ENCODE measurements at places on chromosomes 4 and X. TPM values are rescaled to one million over a fixed set of nuclear protein-coding genes. Genes with fewer than 3 reads are reported as not detected.

DNA sequence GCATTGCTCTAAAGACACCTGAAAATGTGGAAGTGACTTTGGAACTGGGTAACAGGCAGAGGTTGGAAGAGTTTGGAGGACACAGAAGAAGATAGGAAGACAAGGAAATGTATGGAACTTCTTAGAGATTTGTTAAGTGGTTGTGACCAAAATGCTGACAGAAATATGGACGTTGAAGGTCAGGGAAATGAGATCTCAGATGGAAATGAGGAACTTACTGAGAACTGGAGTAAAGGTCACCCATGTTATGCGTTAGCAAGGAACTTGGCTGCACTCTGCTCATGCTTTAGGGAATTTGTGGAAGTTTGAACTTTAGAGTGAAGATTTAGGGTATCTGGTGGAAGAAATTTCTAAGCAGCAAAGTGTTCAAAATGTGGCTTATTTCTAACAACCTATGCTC, 99.4 kb downstream of the FAM13A start:
- no peaks in the 10 kb centered on the region for H3K36me3 ChIP-seq
- H3K27me3 ChIP-seq, result no peaks in the 10 kb centered on the region
- no peak overlapping the region for H3K27ac ChIP-seq
- no peak for DNase-seq
- H3K4me1 ChIP-seq, result peaks cover 4% of the 10 kb centered on the region

FOXR2 gene
- not detected for total RNA-seq

PROM1 gene
- 51.6 TPM for total RNA-seq

DNA sequence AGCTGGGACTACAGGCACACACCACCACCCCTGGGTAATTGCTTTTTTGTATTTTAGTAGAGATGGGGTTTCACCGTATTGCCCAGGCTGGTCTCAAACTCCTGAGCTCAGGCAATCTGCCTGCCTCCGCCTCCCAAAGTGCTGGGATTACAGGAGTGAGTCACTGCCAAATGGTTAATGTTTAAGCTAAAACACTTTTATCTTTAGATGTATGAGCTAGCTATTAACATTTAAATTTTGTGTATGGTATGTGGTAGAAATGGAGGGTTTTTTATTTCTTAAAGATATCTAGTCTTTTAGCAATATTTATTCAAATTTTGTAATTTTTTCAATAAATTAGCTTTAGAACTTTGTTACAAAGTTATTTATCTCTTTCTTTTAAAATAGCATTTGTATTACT, 1659.8 kb upstream of the ADGRL3 start:
- H3K27me3 ChIP-seq, result no peaks in the 10 kb centered on the region
- no peak for DNase-seq
- no peak overlapping the region for H3K4me3 ChIP-seq
- peaks cover 4% of the 10 kb centered on the region for H3K4me1 ChIP-seq
- H3K27ac ChIP-seq, result no peak overlapping the region

- no peak overlapping the region for H3K27ac ChIP-seq
- H3K4me3 ChIP-seq, result no peak overlapping the region
- no peaks in the 10 kb centered on the region for H3K4me1 ChIP-seq
- no peaks in the 10 kb centered on the region for H3K27me3 ChIP-seq
These were observed 327.1 kb upstream of the VCX start for GRCh38 chrX:7515681-7516413.

DNA sequence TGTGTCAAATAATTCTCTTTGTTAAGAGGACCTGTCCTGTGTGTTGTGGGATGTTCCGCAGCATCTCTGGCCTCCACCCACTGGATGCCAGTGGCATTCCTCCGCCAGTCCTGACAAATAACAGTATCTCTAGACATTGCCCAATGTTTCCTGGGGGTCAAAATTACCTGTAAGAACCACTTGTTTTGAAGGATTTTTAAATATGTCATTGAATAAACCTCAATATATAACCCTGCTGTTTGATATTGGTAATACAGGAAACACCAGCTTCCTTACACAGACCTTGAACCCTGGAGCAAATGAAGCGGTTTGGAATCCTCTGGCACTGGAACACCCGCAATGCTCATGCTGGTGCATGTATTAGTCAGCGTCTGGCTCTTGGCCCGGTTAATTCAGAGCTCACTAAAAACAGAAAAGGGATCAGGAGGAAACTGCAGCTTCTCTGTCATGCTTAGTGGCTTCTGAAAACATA, 101.3 kb downstream of the TBL1X start:
- no peak for DNase-seq
- H3K4me1 ChIP-seq, result peaks cover 3% of the 10 kb centered on the region
- H3K27me3 ChIP-seq, result no peaks in the 10 kb centered on the region
- H3K4me3 ChIP-seq, result no peak overlapping the region

DNA sequence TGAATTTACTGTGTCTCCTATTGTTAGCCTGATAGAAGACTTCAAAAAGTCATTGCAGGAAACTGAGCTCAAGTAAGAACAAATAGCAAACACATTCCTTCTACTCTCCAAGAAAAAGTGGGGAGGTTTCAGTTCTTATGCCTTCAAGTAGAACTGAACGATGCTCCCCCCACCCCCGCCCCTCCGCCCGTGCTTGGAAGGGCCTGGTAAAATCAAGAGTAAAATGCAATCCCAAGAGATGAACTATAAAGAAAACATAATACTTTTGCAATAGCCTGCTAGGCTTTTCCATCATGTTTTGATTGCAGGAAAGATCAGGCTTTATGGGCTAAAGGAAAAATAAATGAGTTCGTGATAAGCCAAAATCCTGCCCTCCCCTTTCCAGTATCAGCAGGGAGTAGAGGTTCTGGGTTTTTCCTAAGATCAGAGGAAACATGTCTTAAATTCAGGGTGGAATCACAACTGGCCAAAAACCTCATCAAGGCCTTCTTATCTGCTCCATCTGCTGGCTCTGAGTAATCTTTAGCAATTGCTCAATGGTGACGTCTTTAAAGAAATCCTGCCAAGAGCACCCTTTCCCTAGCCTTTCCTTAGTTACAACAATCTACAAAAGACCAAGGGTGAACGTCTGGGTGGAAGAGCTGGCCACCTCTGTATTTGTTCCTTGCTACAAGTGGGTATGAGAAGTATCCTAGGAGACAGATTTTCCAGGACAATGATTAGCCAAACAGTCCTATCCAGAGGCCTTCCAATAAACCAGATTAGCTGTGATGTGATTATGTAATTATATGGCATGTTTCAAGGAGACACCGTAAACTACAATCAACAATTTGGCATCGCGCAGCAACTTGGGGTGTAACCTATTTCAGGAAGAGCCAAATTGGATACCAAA, 66.3 kb upstream of the FAM9C start:
- peak; percentile 29 for DNase-seq
- H3K27ac ChIP-seq, result peak overlapping the region; percentile 70
- no peaks in the 10 kb centered on the region for H3K27me3 ChIP-seq

GRCh38 chr4:97582890-97583289, 560.4 kb downstream of the STPG2 start:
- no peaks in the 10 kb centered on the region for H3K36me3 ChIP-seq
- H3K27me3 ChIP-seq, result no peaks in the 10 kb centered on the region
- H3K27ac ChIP-seq, result no peak overlapping the region
- no peak overlapping the region for H3K4me3 ChIP-seq
- no peaks in the 10 kb centered on the region for H3K4me1 ChIP-seq
- no peak for DNase-seq

AP1AR gene
- total RNA-seq, result 5.5 TPM

YY2 gene
- total RNA-seq, result 0.79 TPM

DNA sequence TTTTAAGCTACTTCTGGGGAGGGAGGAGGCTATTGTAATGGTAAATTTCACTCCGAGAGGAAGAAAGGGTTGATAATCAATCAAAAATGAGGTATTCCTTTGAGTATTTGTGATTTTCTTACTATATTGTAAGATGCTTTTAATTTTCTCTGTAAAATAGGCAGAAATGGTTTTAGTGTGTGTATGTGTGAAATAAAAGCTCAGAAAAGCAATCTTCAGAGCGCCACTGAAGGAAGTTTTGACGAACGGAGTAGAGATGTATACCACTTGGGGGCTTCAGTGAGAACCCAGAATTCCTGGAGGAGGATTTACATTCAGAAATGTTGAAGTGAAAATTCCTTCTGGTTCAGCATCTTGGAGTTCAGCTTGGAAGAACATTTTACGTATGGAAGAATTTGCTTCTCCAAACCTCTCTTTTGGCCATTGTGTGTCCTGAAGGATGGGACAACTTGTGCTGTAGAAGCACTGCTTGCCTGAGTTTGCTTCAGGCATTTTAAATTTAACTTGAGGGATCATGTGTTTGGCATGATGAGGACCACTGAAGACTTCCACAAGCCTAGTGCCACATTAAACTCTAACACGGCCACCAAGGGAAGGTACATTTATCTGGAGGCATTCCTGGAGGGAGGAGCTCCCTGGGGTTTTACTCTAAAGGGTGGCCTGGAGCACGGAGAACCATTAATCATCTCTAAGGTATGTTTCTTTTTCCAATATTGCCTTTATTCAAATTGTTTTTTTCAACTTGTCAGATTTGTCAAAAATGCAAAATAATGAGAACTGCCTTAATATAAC, 695 bp downstream of the SHROOM3 start:
- DNase-seq, result no peak
- no peaks in the 10 kb centered on the region for H3K36me3 ChIP-seq
- peaks cover 4% of the 10 kb centered on the region for H3K4me1 ChIP-seq

NR3C2 gene
- 12.3 TPM for total RNA-seq

- no peaks in the 10 kb centered on the region for H3K36me3 ChIP-seq
- DNase-seq, result no peak
- H3K27me3 ChIP-seq, result no peaks in the 10 kb centered on the region
- H3K4me1 ChIP-seq, result no peaks in the 10 kb centered on the region
These were observed 44.2 kb upstream of the ADAM29 start for GRCh38 chr4:174873931-174874330.

DNA sequence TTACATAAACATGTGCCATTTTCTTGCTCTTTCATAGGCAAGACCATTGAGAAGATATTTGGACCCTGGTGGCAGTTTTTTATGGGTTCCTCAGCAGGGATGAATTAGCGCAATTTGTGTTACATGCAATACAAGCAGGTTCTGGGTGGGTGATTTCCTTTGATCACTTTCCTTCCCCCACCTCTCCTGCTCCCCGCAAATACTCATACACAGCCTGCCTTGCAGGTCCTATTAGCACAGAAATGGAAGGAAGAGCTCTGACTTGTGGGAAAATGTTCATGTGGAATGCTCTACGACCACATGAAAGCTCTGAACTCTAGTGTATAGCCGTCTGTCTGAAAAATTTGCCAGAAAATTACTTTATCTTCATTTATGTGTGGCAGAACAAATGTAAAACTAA, 361.0 kb upstream of the FAT1 start:
- no peak overlapping the region for H3K4me3 ChIP-seq
- DNase-seq, result no peak
- no peak overlapping the region for H3K27ac ChIP-seq
- H3K27me3 ChIP-seq, result no peaks in the 10 kb centered on the region

HSD17B11 gene
- total RNA-seq, result 35.2 TPM

DNA sequence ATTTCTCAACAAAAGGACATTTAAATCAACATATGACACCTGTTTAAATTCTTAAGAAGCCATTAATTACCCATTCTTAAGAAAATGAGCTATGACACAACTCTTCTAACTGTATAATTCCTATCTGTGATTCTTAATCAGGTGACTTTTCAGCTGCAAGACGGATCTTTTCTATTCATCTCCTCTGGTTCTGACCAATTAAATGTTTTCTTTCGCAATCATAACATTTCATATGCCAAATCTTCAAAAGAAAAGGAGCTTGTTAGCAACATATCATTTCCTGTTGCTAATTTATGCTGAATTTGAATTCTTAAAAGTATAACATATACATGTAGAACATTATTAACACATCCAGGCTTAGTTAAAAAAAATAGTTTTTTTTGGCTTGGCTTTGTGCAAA, 62.5 kb downstream of the SEL1L3 start:
- no peaks in the 10 kb centered on the region for H3K27me3 ChIP-seq
- H3K27ac ChIP-seq, result no peak overlapping the region
- DNase-seq, result no peak
- no peak overlapping the region for H3K4me3 ChIP-seq

TEX13C gene
- not detected for total RNA-seq
